Activated T-cell treated with anti-CD3 and anti-CD28 coated beads for 1 hour (primary cell): ENCODE measurements at places on chromosomes 13 and 19.

GRCh38 chr19:13033819-13034611, 38.7 kb downstream of the NFIX start:
- peak; percentile 37 for DNase-seq

GRCh38 chr13:36154567-36155291, 23.5 kb upstream of the DCLK1 start:
- DNase-seq = no peak

DNA sequence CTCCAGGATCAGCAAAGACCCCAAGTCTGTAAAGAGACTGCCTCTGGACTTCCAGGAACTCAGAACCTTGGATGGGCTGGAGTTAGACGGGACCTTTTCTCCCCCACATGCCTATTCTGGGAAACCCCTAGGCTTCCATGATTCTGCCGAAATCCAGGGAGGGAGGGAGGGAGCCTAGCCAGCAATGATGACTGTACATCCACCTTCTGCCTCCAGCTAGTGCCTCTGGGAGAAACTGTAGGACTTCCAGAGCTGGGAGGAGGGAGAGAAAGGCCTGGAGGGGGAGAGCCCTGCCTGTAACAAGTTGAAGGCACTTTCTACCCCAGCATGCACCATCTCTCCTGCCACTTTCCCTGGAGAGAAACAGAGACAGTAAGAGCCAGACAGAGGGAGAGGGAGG, 6.0 kb upstream of the HAS1 start:
- no peak for DNase-seq

DNA sequence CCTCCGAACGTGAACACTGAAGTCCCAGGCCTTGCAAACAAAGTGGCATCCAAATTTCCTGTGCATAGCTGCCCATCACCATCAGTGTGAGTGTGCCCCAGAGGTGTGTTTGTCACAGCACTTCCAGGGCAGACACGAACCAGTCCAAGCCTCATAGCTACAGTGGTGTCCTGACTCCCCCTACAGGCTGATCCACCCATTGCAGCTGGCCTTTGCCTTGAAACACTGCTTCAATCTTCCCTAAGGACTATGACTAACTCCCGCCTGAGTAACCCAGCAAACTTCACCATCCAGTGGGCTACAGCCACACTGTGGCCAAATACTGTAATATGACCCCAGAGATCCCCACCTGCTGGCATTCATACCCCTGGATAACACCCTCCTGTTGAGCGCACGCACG, 3.9 kb downstream of the ZNF266 start:
- peak; percentile 23 for DNase-seq

- DNase-seq = no peak
Measured at GRCh38 chr13:76331943-76332712, 554.1 kb downstream of the KCTD12 start.

DNA sequence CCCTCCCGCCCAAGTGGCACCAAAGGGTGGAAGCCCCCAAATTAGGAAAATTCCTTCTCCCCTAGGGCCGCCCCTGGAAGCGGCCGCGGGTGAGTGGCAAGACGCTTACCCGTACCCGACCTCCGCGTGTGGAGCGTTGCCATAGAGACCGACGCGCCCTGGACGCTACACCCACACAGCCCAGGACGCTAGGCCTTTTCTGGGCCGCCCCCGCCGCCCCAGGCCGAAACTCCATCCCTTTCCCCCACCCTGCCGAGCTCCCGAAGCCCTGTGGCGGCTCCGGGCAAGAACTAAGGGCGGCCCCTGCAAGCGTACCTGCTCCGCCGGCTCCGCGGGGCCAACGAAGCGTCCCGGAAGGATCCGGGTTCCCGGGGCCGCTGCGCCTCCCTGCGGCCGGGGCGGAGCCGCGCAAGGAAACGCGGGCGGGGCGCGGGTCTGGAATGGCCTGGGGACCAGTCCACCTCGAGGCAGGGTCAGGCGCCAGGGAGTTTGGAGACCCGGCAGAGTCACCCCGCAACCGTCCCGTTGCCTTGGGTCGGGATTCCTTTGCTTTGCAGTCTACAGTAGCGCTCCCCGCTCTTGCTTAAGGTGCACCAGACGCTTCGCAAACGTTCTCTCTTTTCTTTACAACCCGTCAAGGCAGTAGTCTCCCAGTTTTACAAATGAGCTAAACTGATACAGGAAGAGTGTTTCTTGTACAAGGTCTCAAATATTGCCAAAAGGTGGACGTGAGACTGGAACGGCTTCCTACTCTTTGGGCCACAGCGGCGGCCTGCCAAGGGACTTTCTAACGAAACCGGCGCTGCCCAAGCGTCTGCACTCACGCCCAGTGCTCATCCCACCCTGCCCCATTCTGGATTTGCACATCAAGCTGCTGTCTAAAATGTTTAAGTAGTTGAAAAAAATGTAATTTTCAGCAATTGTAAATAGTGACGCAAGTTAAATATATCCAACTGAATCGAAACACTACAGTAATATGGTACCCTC, at the start of gene NEK5:
Gene NEK5, minus strand, starts transcription at position 360 of the 987 bp plus-strand sequence. CDS start 1,591 bp downstream, outside the sequence.
- peak; percentile 35 for DNase-seq

DNA sequence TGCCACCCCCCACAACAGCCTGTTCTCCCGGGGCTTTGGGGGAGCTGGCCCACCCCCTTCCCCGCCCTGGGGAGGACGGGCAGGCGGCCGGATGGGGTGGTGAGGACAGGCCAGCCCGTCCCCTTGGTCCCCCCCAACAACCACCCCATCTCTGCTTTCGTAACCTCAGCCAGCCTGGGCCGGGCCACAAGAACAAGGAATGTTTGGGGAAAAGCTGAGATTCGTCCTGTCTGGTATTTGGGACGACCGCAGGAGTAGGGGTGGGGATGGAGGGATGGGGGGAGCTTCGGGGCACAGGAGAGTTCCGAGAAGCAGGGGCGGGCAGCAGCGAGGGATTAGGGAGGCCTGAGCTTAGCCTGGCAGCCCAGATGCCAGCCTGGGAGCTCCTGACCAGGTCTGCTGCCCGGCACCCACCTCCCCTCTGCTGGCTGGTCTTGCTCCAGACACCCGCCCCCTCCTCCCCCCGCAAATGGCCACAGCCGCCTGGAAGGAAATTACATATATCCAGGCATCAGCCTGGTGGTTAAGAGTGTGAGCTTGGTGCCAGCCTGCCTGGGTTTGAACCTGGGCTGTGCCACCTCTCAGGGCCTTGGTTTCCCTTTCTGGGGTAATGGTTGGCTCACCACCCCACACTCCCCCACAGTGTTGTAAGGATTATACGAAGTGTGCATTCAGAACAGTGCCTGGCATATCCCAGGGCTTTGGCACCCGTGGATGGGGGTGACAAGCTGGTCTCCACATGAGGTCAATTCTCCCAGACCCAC, at the start of gene PODNL1:
Gene PODNL1, minus strand, starts transcription at position 117 of the 764 bp plus-strand sequence. CDS start 236 bp downstream, outside the sequence.
- DNase-seq = no peak

DNA sequence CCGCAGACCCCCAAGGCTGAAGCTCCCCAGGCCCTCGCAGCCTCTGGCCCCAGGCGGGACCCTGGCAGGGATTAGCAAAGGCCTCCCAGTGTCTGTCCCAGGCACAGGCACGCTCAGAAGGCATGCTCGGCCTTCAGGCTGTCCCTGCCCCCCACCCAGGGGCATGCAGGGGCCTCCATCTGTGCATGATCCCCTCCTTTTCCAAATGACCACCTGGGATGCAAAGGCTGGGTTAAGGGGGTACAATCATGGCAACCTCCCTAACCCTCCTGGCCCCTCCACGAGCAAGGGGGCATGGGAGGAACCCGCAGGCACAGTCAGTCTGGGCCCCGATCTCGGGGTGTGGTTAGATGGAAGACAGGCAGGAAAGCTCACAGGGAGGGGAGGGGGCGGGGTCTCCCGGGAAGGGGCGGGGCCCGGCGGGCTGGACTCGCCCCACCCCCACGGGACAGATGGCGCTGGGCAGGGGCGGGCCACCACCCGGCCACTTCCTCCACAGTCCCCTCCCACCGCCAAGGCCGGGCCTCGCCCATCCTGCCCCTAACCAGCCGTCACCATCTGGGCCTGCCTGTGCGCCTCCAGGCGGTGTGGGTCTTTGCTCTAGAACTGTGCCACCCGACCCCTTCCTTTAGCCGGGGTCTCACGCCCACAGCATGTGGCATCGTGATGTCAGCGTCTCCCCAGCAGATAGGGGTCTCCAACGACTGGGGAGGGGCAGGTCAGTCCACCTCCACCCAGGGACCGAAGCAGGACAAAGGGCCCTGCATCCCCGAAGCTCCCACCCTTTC, 7.0 kb upstream of the REXO1 start:
- DNase-seq = peak; percentile 71

DNA sequence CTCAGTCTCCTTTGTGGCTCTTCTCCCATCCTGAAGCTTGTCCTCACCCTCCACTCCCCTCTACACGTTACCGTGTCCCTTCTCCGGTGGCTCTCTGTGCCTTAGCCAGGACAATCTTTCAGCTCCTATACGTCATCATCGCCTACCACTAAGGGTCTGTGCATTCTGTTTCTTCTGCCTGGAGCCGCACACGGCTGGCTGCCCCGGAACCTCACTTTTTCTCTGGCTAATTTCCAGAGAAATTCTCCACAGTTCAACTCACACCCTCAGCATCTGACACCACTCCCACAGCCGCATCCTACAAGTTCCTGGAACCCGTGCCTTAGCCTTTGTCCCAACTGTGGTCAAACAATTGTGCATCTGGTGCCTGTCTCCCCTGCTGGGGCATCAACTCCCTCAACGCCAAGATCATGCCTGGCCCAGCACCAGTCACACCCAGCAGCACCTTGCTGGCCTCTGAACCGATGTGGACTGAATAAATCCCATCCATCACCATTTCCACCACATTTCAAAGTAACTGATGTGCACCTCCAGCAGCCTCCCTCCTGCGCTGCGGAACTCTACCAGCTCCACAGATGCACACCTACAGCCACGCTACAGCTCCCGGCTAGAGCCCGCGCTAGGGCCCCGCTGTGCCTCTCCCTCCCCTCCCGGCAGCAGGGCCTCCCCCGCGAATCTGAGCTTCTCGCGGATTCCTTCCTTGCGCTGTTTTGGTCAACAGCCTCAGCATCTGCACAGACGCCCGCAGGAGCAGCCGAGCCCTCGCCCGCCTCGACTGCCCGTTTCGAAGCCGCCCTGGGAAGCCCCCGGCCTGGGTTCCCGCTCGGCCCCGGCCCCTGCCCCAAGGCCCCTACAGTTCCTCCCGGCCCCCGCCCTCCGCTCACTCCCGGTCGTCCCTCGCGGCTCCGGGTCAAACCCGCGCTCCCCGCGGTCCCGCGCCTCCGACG, 689 bp downstream of the DCUN1D2 start:
- DNase-seq = peak; percentile 20

DNA sequence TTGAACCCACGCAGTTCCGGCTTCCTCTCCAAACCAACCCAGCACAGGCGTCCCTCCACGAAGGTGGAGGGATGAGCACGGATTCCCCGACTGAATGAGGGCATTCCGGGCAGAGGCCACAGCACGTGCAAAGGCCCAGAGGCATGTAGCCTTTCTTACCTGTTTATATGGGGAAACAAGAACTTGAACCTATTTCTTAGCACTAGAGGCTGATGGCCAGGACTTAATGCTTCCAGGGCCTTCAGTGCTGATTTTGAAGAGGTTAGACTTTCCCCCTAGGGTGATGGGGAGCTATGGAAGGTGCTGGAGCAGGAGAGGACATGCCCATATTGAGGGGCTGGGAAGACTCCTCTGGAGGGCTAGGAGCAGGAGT, 2.0 kb downstream of the MAST3 start:
- DNase-seq = no peak

DNA sequence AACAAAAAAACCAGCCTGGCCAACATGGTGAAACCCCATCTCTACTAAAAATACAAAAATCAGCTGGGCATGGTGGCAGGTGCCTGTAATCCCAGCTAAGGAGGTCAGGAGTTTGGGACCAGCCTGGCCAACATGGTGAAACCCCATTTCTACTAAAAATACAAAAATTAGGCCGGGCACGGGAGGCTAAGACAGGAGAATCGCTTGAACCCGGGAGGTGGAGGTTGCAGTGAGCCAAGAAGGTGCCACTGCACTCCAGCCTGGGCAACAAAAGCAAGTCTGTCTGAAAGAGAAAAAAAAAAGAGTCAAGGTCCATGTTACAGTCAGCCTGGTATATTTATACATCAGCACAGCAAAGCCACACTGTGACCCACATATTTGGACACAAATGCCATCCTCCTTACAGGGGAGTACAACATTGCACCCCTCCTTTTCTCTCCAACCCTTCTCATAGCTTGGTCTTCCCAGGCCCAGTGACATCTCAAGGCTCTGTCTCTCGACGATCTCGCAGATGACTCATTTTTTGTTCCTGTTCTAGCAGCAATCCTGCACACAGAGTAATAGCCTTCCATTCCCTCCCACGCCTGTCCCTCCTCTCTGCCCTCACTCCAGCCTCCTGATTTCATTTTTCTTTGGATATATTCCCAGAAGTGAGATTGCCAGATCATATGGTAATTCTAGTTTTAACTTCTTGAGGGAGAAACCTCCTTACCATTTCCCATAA, 21.0 kb upstream of the DPP9 start:
- no peak for DNase-seq

GRCh38 chr13:103036268-103036667, 29.9 kb downstream of the SLC10A2 start:
- DNase-seq = no peak

DNA sequence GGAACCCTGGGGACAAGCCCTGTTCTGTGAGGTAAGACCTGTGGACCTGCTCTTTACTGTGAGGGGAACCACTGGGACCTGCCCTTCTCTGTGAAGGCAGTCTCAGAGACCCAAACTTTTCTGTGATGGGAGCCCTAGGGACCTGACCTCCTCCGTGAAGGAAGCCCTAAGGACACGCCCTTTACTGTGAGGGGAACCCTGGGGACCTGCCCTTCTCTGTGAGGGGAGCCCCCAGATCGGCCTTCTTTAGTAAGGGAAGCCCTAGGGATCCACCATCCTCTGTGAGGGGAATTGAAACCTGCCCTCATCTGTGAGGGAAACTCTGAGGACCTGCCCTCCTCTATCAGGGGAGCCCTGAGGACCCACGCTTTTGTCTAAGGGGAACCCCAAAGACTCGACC, 343.5 kb downstream of the UQCRFS1 start:
- DNase-seq = no peak

- DNase-seq = no peak
Measured at GRCh38 chr13:72886272-72887067, 104.5 kb downstream of the PIBF1 start.

- DNase-seq = no peak
Measured at GRCh38 chr13:112248406-112248760, 127.8 kb upstream of the SPACA7 start.

- no peak for DNase-seq
Measured at GRCh38 chr19:42066075-42066754, 3.8 kb downstream of the GRIK5 start.

GRCh38 chr19:46746281-46747057, at the start of gene STRN4:
TSS of gene STRN4 (minus strand) at chr19:46746450. CDS start at chr19:46746430, 20 bp downstream.
- DNase-seq = peak; percentile 55

- no peak for DNase-seq
Measured at GRCh38 chr19:15779756-15780476, 7.5 kb upstream of the OR10H5 start.

- DNase-seq = no peak
Measured at GRCh38 chr13:106110241-106110855, 425.1 kb downstream of the EFNB2 start.

- DNase-seq = no peak
Measured at GRCh38 chr13:61277586-61278276, 137.9 kb downstream of the PCDH20 start.
